Activated naive CD4-positive, alpha-beta T cell treated with anti-CD3 and anti-CD28 coated beads for 36 hours (primary cell): ENCODE measurements at places on chromosomes 11 and 22.

- DNase-seq, result no peak
Measured at GRCh38 chr22:17921871-17922821, 102.2 kb downstream of the MICAL3 start.

GRCh38 chr22:44088976-44089570 lies 65.0 kb downstream of the PARVB start:
- no peak for DNase-seq

DNA sequence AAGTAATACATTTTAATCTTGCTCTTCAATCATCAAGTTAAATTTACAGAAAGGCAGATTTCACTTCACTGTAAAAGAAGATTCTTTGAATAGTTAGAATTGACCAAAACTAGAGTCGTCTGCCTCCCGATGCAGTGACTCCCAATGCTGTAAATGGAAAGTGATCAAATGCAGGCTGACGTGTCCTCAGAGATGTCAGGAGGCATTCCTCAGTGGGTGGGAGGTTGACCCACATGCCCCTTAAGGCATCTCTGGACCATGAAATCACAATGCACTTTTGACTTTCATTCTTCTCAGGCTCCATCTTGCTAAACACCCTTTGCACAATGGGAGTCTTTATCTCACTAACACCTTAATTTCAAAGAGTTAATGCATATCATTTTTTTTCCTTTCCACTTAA lies 19.0 kb upstream of the CECR2 start:
- no peak for DNase-seq

DNA sequence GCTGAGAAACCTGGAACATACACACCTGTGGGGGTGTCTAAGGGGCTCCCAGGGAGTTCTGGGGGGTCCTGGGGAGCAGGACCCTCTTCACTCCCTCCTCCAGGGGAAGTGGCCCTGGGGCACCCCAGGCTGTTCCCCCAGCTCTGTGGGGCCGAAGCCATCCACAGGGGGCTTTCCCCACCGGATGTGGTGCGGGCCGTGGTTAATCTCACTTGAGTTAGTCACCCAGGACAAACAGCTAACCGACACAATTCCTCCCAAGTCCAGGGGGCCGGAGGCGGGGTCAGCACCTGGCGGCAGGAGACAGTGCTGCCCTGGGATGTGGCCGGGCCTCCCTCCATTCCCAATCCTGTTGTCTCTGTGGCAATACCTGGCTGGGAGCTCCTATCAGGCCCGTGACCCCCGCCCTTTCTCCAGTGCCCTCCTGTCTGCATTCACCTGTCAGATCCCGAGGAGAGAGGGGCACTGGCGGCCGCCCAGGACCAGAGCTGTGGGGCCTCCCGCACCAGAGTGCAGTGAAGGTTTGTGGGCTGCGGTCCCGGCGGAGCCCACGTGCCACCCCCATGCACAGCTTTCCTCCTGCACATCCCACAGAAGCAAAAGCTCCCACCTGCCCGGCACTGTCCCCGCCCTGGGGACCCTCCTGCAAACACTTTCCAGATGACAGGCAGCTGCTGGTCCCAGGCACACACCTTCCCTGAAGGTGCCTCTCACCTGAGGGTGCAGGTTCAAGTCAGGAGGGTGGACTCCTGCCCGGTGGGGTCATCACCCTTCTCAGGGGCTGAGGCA lies 5.2 kb upstream of the MUC5AC start:
- DNase-seq, result peak; percentile 64

DNA sequence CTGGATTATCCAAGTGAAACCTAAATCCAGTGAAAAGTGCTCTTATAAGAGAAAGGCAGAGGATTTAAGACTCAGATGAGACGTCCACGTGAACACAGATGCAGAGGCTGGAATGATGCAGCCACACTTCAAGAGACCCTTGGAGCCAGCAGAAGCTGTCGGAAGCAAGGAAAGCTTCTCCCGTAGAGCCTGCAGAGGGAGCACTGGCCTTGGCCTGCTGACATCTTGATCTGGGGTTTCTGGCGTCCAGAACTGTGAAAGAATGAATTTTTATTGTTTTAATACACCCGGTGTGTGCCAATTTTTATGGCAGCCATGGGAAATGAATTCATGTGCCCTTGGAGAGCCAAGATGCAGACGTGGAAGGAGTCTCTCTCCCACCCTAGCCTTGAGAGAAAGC lies 407.0 kb upstream of the B3GAT1 start:
- no peak for DNase-seq

DNA sequence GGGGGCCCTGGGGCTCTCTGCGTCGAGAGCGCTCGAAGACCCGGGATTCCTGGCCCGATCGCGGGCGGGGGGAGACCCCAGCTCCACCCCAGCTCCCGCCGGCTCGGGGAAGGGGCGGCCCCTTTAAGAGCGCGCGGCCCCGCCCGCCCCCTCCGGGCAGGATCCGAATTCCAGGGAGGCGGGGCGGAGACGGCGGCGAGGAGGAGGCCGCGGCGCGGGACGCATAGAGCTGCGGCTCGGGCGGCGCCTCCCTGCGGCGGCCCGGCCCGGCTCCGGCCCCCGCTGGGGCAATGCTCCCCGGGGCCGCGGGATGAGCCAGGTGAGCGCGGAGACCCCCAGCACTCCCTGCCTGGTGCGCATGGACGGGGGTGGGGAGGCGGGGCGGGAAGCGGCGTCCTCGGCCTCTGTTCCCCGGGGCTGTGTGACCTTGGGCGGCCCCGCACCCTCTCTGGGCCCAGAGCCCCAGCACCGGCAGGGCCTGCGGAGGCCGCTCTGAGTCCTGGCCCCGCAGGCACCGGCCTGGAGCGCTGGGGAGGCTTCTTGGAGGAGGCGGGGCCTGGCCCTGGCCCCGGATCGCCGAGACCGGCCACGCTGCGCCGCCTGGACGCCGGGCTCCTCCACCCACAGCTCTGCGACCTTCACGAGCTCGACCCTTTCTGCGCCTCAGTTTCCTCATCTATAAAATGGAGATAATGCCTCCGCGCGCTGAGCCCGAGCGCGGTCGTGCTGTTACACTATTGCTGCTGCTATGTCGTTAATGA lies 565 bp downstream of the GAS2L1 start:
- DNase-seq, result peak; percentile 51

DNA sequence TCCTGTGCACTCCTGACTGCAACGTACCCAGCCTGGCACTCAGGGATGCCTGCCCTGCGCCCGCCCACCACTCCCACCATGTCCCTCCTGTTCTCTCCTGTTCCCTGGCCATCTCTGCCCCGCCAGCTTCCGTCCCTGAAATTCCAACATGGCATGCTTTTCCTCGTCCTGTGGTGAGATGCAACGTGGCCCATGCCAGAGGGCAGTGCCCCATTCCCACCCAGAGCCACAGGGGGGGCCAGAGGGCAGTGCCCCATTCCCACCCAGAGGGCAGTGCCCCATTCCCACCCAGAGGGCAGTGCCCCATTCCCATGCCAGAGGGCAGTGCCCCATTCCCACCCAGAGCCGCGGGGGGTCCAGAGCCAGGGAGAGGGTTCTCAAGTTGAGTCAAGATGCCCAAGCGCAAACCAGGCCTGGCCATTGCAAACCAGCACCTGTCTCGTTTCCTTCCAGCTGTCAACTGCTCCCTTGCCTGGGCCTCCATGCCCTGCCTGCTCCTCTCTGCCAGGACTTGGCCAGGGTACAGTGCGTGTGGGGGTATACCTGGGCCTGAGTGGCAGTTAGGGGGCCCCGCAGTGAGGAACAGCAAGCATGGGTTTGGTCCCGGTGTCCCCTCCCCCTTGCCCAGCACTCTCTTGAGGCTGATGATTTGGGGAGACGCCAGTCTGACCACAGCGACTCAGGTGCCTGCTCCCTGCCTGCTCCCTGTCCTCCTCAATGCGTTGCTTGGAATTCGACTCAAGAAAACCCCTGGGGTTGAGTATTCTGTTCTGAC lies 14.6 kb downstream of the B3GAT1 start:
- DNase-seq, result no peak

DNA sequence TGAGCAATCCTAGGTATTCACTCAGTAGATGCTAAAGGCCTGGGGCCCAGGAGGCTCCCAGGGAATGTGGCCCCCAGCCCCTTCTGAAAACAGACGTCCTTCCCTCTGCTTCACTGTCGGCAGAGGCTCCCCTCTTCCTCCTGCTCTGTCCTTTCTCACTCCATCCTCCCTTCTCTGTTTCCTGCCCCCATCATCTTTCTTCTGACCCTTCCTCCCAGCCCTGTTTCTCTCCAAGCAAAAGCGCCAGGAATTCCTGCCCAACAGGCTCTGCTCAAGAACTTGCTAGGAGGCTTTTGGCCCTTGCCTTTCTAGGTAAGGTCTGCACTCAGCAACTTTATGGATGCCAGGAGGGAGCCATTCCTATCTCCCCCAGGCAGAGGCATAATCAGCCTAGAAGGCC lies 300.5 kb downstream of the NTM start:
- no peak for DNase-seq

DNA sequence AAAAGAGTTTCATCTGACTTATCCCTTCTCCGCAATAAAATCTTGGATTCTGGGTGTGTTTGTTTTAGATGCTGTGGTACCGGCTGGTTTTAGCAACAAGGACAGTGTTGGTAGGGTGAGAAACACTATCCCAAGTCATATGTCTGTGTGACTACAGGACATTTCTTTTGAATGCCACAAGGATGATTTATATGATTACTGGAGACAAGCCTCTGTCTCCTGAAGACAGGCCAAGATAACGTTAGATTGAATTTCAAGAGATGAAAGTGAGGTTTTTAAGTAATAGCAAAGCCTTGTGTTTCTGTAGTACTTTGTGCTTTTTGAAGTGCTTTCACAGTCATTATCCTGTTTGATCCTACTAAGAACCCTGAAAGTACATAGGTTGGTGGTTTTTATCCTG lies 101.6 kb downstream of the COMMD9 start:
- no peak for DNase-seq

DNA sequence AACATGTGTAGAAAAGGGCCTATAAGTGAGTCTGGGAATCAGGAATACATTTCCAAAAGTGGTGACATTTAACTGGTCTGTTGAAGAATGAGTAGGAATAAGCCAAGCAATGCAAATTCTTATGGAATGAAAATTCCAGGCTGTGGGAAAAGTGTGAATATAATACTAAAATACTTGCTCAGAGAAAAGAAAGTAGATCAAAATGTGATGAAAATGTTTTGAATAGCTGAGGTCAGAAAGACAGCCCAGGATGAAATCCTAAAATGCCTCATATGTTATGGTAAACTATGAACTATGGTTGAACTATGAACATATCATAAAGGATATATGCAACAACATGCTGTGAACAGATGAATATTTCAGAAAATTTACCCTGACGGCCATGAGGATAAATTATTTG lies 688.3 kb upstream of the FAT3 start:
- DNase-seq, result no peak

GRCh38 chr11:11500744-11501487 lies 120.9 kb downstream of the GALNT18 start:
- DNase-seq, result no peak

- no peak for DNase-seq
Measured at GRCh38 chr11:36627006-36627405, 29.0 kb upstream of the RAG2 start.

GRCh38 chr11:70836071-70836470 lies 416.3 kb downstream of the SHANK2 start:
- DNase-seq, result no peak

DNA sequence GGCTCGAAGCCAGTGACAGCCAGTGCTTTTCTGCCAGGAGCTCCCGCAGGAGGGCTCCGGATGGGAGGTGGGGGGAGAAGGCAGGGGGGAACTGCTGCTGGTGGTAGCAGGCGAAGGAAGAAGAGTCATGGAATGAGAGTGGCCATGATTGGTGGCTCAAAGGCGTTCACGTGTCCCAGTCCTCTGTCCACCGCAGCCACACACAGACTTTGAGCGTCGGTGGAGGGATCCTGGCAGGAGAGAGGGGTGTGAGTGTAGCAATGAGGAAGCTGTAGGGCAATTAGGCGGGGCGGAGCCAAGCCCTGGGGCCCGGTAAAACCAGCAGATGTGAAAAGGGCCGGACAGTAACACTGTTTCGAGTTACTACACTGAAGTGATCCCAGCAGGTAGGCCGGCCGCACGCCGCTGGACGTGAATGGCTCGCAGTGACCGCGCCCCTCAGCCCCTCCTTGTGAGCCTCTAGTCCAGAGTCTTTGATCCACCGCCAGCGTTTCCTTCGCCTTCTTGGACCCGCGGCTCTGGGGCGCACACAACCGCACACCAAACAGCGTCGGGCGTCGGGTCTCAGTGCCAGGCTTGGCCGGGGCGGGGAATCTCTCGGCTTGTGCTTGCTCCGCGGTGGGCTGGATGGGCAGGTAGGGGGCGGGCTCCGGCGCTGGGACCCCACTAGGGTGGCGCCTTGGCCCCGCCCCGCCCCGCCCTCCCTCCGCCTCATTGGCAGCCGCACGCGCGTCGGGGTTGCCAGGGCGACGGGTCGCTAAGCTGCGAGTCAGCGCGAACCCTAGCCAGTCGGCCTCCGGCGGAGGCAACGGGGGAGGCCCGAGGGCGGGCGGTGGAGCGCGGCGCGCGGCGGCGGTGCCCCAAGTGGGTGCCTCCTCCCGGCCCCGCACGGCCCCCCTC lies at the start of gene LRRC10B:
TSS of gene LRRC10B (plus strand) at position 788 of the 900 bp plus-strand sequence. CDS start 250 bp downstream, outside the sequence.
- DNase-seq, result peak; percentile 59

DNA sequence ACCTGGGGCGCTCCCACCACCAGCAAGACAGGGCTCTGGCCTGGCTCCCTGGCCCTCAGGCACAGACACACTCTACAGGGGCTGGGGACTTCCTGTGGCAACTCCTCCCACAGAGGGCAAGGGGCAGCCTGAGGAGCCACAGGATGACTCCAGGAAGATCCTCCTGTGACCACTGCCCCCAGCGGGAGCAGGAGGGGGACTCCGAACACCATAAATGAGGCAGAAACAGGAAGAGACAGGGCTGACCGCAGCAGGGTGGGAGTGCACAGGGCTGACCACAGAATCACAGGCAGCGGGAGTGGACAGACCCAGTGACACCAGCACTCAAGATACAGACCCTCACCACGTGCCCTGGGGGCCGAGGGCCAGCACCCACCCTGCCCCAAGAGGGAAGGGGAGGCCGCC lies 10.8 kb downstream of the ARAP1 start:
- DNase-seq, result no peak

GRCh38 chr11:47531666-47532065 lies 21.3 kb downstream of the CELF1 start:
- no peak for DNase-seq

GRCh38 chr22:41354979-41355378 lies 26.8 kb upstream of the TEF start:
- no peak for DNase-seq

GRCh38 chr11:70326365-70326811 lies 55.9 kb downstream of the PPFIA1 start:
- no peak for DNase-seq

GRCh38 chr22:32623943-32624342 lies 149.3 kb downstream of the FBXO7 start:
- no peak for DNase-seq

DNA sequence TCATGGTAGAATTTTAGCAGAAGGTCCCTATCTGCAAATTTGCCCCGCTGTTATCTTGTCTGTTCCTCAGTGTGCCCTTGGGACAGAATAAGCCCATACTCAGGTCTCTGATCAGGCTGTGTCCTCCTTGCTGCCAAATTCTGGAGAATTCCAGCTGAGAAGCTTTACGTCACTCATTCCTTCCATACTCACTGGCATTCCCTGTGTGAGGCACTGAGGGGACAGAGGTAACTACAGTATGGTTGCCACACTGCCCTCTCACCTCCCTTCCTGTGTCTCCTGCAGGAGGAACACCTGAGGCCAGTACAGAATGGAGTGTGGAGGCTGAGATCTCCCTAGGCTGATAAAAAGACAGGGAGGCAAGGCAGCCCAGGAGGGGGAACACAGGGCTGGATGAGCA lies 31.5 kb downstream of the SHISA8 start:
- no peak for DNase-seq

- DNase-seq, result peak; percentile 60
Measured at GRCh38 chr11:8090756-8091155, 9.7 kb downstream of the TUB start.

GRCh38 chr11:30863209-30863608 lies 277.1 kb upstream of the MPPED2 start:
- DNase-seq, result no peak
